ENCODE measurements at places on chromosomes 2 and 18.

- no peak for DNase-seq
Observed at GRCh38 chr18:22128954-22129353, 40.4 kb upstream of the GATA6 start.

GRCh38 chr2:180124273-180125139 lies 117.4 kb upstream of the CWC22 start:
- DNase-seq, result no peak

- DNase-seq, result no peak
Observed at GRCh38 chr2:43184339-43184895, 42.0 kb downstream of the ZFP36L2 start.

GRCh38 chr2:169797601-169798000 lies 1.1 kb upstream of the SSB start:
- no peak for DNase-seq

DNA sequence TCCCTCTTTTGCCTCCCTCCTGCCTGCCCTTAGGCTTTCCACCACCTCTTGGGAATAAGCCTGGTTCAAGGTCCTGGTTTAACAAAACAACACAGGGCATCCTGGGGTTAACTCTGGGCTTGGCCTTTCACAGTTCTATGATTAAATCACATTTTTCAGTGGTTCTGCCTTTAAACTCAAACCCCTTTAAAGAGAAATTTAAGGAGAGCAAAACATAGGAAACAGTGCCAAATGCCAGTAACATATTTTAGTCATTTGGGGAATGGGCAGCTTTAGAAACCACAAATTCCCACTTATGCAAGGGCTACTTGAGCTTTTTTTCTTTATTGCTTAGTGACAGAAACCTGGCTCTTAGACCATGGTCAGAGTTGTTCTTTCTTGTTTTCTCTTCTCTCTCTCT lies 112.2 kb upstream of the FZD5 start:
- no peak for DNase-seq

DNA sequence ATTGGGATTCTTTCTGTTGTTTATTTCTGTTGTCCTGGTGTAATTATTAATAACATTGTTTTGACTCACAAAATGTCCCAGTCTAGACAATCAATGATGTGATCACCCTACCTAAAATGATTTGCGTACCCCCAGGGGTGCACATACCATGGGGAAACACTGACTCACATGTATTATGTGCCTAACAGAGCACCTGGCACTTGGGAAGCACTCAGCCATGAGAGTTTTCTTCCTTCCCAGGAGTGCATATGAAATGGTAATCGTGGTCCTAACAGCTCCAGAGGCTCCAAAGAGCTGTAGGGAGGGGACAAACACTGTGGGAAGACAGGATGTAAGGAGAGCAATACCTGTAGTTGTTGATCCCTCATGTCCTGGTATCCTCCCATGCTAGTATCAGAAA lies 187.8 kb upstream of the ERBB4 start:
- no peak for DNase-seq

All from stimulated activated naive B cell treated with anti-CD40 and anti-IgM and Interleukin-4, amounts not matched to agents 10 μg/mL and 1 μg/mL and 100 μg/mL, for 72 hours (primary cell).